ENCODE measurements at places on chromosomes 2 and 18.

DNA sequence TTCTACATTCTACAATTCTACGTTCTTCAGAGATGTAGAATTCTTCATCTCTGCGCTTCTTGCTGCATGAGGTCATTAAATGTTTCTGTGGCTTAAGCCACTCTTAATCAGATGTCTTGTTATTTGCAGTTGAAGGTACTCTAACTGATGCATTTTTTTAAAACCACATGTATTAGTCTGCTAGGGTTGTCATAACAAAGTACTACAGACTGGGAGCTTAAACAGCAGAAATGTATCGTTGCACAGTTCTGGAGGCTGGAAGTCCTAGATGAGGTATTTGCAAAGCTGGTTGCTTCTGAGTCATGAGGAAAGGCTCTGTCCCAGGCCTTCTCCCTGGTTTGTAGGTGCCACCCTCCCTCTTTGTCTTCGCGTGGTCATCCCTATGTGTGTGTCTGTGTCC lies 176.3 kb upstream of the GLI2 start:
- peak; percentile 99 for DNase-seq

DNA sequence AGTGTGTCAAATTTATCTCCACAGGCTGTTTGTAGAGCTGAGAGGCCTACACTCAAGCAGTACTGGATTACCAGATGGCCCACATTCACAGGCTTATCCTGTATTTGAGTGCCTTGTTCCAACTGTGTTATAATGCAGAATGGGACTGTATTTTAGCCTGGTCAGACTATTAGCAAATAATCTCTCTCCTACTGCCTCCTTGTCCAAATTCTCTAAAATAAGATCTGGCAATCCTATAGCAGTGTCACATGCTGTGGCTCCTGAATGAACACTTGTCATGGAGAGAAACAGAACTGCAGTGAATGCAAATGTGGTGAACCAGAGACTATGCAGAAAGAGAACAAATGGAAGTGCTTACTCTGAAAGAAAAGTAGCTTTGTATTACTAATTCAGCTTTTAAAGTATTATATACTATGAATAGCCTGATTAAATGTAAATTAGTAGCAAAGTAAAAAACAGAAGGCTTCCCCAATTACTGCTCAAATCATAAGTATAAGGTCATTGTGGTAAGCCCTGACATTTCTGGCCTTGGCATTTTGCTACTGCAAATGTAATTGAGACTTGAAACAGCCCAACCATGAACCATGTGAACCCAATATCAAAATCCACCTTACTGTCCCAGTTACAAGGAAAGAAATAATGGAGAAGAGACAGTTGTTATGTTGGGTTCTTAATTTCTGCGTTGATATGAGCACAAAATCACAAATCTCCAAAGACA lies 80.0 kb downstream of the MAP4K3 start:
- no peak for DNase-seq

GRCh38 chr2:70574109-70574508 lies 20.5 kb upstream of the TGFA start:
- no peak for DNase-seq

- DNase-seq, result no peak
Measured at GRCh38 chr2:98058191-98058975, 28.6 kb upstream of the VWA3B start.

DNA sequence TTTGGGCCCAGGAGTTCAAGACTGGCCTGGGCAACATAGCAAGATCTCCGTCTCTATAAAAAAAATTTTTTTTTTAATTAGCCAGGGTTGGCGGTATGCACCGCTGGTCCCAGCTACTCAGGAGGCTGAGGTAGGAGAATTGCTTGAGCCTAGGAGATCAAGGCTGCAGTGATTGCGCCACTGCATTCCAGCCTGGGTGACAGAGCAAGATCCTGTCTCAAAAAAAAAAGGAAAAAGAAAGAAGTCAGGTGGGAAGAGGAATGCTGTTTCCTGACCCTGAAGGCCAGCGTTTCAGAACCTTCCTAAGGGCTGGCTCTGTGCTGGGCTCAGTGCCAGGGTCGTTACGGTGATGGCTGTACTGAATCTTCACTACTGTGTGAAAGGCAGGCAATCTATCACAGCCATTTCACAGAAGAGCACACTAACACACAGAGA lies 35.0 kb upstream of the AGAP1 start:
- peak; percentile 51 for DNase-seq

DNA sequence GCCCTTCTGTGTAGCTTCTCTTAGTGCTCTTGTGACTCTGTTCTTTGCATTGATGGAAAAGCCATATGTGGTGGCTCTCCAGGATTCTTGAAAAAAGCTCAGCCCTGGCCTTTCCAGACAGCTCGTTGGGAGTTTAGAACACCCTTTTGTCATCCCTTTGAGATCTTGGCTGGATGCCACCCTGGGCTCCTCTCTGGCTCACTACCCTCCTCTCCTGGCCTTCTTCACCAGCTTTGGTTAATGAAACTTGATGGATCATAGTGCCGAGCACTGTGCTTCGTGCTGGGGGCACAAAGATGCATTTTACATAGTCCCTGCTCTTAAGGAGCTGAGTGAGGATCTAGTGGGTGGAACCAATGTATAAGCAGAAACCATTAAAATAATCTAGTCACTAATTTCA lies 15.6 kb upstream of the FHOD3 start:
- peak; percentile 11 for DNase-seq

- DNase-seq, result no peak
Measured at GRCh38 chr2:201827621-201828020, 21.3 kb downstream of the CDK15 start.

DNA sequence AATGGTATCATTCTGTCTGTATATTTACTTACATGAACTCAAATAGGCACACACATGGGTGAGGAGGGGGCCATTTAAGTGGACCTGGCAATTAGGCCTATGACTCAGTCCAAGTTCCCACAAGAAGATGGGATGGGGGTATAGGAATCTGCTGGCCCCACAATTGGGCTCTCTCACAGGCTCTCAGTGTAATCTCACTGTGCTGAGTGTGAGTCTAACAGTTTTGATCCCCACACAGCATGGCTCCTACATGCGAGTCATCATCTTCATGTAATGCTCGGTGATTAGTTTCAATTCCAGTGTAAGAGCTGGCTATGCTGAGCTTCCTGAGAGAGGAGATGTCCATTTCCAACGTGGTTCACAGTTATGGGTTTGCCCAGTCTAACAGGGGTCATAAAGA lies 114.0 kb downstream of the GATA6 start:
- DNase-seq, result peak; percentile 57

DNA sequence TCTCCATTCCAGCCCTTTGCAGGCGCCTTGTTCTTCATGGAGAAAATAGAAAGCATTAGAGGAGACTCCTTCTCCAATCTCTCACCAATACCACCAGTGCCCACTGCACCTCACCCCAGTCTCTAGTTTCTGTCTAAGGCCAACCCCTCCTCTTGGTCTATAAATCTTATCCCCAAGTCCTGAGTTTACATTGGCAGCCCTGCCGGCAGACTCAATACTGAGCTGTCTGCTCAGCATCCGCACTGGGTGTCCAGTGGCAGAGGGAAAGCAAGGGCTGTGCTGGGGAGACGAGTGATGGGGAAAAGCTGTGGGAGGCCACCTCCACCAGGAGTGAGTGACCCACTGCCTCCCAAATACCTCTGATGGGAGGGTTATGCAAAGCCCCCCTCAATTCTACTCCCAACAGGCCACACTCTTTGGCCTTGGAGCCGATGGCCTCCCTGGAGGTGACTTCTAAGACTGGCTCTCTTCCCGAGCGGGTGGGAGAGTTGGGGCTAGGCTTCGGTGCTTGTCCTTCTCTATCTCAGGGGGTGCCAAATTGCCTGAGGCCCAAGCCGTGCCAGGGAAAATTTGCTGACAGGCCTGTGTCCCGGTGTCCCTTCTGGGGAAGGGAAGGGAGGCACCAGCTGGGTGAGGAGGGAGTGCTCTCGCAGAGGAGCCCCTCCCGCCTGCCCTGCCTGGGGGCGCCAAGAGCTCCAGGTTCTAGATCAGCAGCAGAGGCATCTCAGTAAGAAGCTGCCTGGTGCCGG lies 165.2 kb upstream of the MSH6 start:
- no peak for DNase-seq

- DNase-seq, result no peak
Measured at GRCh38 chr2:151191001-151191400, 70.7 kb downstream of the RBM43 start.

- peak; percentile 19 for DNase-seq
Measured at GRCh38 chr2:102664471-102664909, 45.1 kb downstream of the SLC9A2 start.

DNA sequence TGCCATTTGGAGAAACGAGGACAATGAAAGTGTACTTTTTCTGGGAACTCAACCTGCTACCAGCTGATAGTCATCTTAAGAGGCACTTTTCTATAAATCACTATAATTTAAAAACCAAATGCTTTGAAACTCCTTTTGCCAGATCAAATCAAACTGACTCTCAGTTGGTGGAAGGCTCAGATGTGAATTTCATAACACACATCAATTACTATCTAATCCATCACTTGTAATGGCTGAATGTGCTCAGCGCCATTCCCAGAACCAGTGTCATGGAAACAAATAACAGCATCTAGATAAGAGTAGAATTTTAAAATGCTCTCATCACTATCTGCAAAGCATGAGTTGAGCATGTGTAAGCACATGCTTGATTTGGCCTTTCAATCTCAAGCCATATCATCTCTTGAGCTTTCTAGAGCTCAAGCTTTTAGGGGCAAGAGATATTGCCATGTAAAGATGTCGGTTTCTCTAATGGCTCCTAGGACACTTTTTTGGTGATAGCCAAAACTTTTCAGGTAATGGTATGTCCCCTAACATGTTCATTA lies 223.1 kb upstream of the ACVR2A start:
- no peak for DNase-seq

- no peak for DNase-seq
Measured at GRCh38 chr2:214560176-214560575, 149.3 kb downstream of the VWC2L start.

- DNase-seq, result no peak
Measured at GRCh38 chr18:74795751-74796150, 198.1 kb downstream of the ZNF407 start.

- DNase-seq, result no peak
Measured at GRCh38 chr2:46303822-46304221, 6.6 kb downstream of the EPAS1 start.

DNA sequence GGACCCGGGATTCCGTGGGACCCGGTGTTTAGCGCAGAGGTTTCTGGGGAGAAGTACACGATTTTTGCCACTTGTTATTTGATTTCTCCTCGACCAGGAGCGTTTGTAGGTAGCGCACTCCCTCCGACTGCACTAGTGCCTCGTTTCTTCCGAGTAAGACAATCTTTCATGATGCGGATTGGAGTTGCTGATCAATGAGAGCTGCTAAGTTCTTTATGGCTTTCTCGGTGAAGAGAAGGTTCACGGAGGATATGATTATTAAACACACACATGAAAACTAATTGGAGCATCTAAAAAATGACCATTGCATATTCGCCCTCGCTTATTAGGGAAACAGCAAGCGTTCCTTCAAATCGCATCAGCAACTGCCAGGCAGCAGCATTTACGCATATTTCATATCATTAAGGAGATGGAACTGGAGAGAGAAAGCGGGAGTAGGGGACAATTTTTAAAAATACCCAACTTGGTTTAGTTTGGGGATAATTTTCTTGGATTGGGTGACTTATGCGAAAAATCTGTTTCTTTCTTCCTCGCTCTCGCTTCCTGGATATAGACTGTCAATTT lies 616 bp downstream of the EML6 start:
- no peak for DNase-seq

DNA sequence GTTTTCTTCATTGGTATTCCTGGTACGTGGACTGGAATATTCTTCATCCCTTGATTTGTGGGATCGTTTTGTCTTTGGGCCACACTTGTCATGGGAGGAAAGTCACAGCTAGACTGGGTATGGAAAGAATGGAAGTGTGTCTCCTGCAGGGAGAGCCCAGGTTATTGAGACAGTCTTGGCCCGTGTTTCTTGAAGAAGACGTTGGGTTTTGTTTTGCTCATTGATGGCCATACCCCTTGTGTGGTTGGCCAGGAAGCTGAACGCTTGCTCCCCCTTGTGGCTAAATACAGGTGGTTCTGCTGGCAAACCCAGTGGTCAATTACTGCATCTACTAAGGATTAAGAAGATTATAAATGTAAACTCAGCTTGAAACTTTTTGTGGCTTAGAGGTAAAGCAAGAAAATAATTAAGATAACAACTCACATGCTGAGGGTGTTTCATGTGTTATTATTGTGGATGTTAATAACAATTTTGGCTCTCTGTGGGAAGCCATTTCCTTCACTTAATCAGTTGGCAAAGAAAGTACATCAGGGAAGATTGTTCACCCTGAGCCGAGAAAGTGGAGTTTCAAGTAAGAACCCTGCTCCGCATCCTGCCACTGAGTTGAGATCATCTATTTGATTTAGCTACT lies 91.8 kb downstream of the NEDD4L start:
- DNase-seq, result peak; percentile 64

DNA sequence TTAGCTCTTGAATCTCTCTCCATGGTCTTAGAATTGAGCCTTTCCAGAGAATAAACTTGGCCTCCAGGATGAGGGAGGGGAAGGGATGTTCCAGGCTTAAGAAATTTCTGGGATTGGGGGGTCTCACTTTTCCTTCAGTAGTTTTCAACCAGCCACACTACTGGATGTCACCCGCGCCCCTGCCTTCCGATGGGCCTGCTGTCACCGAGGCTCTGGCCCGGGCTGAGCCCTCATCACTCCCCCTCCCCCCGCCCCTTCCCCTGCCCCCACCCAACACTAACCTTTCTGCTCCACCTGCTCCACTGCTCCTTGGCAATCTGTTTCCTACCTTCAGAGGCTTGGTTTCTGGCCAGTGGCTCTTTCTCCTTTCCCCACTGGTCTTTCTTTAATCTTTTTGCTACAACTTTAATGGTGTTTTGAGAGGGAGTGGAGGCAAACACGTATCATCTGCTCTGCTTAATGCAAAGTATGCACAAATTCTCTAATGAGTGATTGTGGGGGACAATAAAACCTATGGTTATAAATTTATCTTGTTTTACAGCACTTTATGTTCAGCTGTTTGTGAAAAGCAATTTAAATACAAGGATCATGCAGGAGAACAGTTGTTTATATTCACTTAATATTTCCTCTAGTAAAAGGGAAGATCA lies 155.1 kb downstream of the WDSUB1 start:
- DNase-seq, result no peak

DNA sequence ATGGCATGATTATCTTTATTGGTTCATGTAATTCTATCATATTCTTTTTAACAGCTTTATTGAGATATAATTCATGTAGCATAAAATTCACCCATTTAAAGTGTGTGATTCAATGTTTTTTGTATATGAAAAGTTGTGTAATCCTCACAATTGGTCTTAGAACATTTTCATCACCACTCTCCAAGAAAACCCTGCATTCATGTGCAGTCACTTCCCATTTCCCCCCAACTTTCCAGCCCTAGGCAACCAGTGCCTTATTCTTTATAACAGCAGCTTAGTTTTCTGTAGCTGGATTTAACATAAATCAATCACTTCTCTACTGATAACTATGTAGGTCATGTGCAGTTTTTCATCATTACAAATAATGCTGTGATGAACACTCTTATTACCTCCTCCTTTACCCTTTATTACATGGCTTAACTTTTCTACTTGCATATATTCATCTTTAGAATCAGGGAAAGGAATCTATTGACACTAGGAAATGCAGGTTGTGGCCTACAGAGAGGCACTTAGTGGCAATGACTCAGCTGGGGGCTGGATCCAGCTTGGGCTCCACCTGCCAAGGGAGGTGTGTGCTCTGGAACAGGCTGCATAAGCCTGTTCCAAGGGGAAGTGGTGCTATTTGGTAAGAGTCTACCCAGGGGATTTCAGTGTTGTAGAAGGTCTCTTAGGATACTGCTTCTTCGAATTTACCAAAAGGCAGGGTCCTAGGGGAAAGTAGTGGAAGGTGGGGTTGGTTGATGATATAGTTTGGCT lies 89.1 kb downstream of the ETAA1 start:
- DNase-seq, result no peak
